ENCODE measurements at places on chromosomes 5 and 9.
A peak's percentile ranks its signal among the peaks of the same experiment; 100 is the strongest.

- no peak for DNase-seq
Measured at GRCh38 chr5:58317009-58317408, 142.9 kb downstream of the PLK2 start.

DNA sequence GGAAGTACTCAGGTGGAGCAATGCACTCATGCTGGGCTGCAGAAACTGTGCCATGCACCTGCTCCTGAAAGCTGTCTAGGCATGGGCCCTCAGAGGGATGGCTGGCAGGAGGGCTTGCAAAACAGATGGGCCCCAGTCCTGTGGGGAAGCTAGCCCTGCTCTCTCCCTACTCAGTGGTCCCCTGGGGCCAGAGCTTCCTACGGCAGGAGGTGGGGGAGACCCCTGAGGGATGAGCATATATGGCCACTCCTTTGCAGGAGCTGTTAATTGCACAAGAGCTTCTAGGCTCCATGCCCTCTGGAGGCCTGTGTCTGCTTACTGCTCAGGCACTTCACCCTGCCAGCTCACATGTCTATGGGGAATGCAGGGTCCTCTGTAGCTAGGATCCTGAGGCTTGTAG, 545.3 kb upstream of the PTPRD start:
- no peak for DNase-seq

DNA sequence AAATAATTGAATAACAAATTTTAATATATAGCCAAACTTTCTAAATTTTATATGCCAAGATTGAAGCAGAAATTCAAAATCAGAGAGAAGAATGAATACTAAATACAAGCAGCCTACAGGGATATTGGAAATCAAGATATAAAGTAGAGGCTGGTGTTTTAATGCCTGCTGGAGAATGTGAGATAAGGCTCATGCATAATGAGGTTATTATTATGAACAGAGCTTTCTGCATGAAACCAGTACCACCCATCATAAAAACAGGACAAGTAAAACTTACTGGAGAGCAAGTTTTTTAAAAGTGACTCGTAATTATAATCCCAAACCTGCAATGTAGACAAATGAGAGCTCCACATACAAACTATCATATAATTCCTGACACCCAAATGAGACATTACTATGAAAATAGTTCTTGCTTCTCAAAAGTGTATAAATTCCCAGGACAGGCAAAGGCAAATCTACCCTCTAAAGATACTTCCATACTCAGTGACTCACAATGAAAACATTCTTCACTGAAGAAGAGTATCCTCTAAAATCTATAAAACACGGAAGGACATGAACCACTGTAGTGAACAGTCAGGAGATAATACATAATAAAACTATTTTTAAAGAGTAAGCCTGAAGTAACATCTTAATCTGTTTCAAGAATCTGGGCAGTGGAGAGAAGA, 532.0 kb upstream of the GRAMD2B start:
- no peak for DNase-seq

DNA sequence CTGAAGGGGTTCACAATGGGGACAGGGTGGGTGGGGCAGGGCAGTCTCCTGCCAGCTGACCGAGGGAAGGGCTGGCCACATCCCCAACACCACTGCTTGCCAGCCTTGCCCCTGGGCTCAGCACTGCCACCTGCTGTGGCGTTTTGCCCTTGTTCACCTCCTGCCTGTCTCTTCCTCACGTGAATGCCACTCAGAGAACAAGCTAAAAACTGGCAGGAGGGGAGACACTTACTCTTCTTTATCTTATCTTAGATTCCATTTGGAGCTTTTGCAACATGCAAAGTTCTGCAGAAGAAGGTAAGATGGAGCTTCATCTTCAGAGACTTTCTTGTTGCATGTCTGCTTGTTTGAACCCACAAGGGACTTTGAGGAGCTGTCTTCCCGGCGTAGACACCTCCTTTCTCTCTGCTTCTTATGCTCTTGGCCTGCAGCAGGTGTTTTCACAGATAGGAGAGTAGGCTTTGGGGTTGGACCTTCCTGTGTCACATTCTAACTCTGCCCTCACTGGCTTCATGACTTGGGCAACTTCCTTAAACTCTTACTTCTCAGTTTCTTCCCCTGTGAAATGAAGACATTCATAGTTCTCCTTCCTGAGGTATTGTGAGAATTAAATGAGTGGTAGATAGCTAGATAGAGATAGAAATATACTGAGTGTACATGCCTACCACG, 4.1 kb downstream of the LRSAM1 start:
- DNase-seq: peak; percentile 15

DNA sequence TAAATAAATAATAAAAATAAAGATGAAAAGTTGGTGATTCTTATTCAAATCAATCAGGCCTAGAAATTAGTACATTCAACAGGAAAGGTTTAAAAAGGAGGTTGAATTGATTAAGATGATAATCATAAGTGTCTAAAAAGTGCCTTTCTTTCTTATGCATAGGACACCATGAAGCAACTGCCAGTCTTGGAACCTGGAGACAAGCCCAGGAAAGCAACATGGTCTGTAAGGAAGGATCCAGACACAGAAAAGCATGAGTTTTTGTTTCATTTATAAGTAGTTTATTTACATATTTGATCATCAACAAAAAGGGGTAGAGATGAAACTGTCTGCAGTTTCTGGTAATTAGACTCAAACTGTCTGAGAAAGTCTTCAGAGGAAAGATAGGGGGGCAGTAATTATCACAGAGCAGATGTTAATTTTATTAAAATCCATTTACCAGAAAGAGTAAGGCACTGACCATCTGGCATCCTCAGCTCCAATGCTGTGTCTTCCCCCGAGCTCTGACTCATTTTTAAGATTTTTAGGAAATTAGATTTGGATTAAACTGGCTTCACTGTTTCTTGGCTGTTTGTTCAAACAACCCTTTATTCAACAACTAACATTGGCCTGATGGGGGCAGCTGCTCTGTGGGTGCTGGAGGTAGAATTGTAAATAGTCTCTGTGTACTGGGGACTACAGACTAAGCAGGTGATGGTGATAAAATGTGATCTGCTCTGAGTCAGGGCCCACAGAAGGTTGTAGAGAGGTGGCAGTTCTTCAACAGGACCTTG, 2.7 kb downstream of the RABEPK start:
- DNase-seq: no peak
